Gastroesophageal sphincter (tissue), 4 donors: ENCODE measurements at places on chromosomes 7 and 10. TPM values are rescaled to one million over a fixed set of nuclear protein-coding genes. Genes with fewer than 3 reads are reported as not detected.

DNA sequence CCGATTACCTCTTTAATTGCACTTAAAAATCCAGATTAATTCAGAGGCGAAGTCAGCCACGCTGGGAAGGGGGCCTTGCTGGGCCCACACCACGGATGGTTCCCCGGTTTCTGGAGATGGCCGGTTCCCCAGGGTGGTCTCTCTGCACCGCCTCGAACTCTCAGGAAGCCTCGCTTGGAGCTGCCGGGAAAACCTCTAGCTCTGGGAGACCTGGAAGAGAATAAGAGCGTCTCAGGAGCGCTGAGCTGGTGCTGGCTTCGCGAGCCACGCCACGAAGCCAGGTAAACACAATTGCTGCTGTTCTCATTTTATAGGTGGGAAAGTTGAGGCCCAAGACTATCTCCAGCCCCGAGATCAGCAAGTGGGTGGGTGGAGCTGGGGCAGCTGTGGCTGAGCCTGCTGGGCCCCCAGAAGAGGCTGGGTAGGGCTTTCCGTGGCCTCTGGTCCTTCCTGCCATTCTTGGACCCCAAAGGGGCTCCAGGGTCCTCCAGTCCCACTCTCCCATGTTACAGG lies 110.4 kb downstream of the MICALL2 start:
- no peak for ATAC-seq

DNA sequence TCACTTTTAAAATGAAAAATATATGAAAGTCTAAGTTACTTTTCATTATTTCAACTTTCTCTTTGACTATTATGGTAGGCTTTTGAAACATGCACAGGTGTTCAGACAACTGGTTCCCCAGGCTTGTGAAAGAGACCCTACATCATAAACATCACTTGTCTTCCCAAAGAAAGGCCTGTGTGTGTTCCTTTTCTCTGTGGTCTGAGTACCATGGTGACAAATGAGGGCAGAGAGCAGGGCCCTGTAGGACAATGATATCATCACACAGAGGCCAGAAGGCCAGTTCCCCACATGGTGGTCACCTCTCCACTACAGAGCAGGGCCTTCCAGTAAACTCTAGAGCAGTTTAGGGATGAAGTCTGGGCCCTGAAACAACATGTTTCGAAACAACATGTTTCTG lies 288.8 kb downstream of the USP6NL start:
- ATAC-seq = no peak

DNA sequence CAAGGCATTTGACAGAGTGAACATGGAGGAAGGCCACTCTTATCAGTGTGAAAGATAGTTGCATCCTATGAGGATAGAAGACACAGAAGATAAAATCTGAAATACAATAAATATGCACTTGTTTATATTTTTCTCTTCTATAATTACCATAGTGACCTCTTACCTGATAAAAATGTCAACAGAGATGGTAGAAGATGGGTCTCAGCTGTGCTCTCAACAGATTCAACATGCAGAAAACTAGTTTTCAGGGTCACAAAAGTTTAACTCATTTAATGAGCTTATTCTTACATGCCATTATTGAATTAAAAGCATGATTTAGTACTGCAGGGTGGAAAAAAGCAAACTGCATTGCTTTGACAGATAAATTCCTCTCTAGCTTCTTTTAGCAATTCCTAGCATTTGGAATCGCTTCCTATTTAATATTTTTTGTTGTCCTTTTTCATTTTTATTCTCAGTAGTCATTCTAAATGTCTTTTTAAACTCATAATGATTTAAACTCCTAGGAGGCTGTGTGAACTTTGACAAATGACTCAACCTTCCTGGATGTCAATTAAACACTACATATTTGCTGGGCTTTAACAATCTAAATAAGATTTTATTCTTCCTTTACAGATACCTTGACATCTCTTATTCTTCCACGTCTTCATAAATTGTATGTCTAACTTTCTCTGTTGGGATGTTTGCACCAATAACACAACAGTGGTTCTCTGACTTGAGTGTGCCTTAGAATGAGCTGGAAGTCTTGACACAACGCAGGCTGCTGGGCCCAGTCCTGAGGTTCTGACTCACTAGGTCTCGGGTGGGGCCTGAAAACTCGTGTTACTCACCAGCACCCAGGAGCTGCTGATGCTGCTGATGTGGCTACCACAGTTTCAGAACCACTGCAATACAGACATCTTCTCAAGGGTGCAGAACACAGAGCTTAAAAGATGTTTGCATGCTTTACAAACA lies 565.5 kb upstream of the IGFBP3 start:
- peak; percentile 92 for ATAC-seq

- ATAC-seq = no peak
Measured at GRCh38 chr10:122151121-122151694, 119.9 kb upstream of the BTBD16 start.

- no peak for ATAC-seq
Measured at GRCh38 chr7:132255115-132255797, 321.0 kb downstream of the PLXNA4 start.

DNA sequence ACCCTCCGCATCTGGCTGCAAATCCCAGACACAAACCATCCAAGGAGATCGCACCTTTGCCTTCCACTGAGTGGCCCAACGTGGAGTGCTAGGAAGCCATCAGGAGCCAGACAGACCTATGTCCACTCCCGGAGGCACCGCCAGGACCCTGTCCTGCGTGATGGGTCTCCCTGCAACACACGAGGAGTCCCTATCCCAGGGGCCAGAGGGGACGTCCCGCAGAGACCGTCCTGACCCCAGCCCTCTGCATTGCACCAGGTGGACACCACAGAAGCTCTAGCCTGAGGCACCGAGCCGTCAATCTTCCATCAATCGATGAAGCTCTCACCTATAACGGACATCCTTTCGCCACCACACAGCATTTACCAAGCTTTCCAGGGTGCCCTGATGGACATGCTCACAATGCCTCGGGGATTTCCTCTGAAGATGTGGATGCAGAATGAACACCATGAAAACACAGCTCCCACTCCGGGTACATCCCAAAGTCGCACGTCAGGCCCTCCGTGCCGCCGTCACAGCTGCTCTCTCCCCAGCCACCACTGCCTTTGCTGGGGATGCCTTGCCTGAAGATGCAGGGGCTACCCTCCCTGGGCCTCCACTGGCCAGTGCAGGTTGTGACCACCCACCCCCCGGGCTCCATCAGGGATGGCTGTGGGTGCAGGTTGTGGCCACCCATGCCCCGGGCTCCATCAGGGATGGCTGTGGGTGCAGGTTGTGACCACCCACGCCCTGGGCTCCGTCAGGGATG lies 54.1 kb downstream of the PTPRN2 start:
- ATAC-seq = no peak

GRCh38 chr10:88196291-88196690 lies 332.9 kb downstream of the PTEN start:
- ATAC-seq = no peak

- ATAC-seq = no peak
Measured at GRCh38 chr7:8639668-8640067, 206.3 kb downstream of the NXPH1 start.

- no peak for ATAC-seq
Measured at GRCh38 chr10:50610368-50610767, 13.4 kb downstream of the SGMS1 start.

DNA sequence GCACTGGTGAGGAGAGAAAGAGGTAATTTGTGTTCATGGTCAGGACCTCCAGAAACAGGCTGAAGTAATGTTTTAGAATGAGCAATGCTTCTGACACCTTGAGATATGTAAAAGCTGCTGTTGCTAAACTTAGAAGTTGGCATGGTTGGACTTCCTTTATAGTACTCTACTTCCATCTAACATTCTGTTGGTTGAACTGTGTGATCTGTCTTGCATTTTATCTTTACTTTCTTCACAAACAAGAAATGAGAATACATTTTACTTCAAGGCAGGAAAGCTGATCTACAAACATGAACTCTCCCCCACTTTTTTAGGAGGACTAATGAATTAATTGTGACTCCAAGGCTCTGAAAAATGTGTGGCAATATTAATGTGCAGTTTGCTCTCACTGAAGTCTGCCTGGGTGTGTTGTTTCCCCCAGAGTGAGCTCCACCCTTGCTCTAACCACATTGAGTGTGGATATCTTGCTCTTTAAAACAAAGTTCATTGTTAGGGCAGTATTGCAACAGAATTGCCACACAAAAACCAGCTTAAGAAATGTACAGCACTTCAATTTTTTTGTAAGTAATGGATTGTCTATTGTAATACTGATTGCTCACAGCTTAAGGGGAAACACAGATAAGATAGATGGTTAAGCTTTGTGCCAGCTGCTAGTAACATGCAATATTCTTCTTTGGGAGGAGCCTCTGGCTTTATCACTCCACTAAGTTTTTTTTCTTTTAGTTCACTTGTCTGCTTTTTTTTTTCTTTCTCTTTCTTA lies 69.0 kb downstream of the ADD3 start:
- peak; percentile 94 for ATAC-seq

- ATAC-seq = peak; percentile 26
Measured at GRCh38 chr7:116236020-116236630, 25.8 kb downstream of the TES start.

DNA sequence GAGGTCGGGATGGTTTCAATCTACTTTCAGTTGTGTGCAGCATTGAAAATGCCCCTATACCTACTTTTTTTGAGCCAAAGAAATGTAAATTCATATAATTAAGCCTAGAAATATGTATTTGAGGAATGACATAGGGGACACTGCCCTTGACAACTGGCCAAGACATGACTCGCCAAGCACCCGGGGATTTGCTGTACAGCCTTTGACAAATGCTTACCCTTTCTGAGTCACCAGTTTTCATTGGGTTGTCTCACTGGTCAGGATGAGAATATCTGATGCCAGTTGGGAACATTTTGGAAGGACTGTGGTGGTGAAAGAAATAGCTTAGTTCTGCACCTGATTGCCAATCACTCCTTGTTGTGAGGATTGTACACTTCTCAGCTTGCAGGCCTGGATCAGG lies 166.8 kb upstream of the HABP2 start:
- ATAC-seq = no peak

- ATAC-seq = no peak
Measured at GRCh38 chr7:51847461-51848134, 531.0 kb upstream of the COBL start.

DNA sequence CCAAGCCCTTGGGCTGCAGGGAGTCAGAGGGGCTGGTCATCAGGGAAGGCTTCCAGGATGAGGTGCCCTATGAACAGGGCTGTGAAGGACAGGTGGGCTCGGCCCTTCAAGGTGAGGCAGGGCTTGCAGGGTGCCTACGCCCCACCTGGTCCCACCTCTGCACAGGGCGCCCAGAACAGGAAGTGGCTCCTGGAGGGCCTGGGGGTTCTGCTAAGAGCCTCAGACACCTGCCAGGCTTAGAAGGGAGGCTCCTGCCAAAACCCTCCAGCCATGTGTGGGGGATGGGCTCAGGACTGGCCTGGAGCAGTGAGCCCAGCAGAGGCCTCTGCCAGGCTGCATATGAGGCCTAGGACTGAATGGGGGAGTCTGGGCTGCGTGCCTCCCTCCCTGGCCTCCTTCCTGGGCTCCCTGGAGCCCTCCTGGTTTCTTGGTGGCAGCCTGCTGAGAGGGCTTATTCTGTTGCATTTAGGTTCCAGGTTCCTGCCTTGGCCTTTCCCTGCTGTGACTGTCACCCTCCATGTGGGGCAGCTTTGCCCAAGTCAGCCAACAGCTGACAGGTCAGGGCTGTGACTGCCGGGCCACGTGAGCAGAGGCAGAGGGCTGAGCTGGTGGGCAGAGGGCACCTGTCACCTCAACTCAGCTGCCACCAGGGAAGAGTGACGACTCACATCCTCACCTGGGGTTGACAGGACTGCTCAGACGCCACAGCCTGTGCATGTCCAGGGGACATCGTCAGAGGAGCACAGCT lies 45.2 kb upstream of the MSMB start:
- no peak for ATAC-seq

DNA sequence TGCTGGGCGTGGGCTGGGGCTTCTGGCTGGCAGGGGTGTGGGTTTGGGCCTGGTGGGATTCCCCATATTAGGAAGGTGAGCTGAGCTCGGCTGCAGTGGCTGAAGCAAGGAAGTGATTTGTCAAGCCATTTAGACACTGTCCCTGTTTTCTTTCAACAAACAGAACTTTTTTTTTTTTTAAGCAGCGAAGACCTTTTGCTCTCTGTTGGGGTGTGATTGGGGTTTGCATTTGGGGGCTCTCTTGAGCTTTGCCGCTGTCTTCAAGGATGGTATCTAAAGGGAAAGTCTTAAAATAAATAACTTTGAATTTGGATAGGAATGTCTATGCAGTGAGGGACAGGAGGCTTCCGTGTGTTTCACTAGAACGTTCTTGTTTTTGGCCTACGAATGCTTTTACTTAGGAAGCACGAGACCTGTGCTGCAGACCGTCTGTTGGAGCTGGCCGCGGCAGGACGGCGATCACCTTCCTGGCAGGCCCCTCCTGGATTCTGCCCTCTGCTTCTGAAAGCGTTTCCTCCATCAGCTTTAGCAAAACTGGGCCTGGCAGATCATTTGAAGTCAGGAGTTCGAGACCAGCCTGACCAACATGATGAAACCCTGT lies 43.9 kb downstream of the FOXK1 start:
- ATAC-seq = peak; percentile 40

GRCh38 chr10:81873231-81873931 lies 1.6 kb upstream of the NRG3 start:
- no peak for ATAC-seq

Gene NODAL
- total RNA-seq = not detected

Gene SHTN1
- 5.0 TPM for total RNA-seq

Gene PALD1
- total RNA-seq = 19.8 TPM

Gene FAM241B
- total RNA-seq = 0.81 TPM

Gene LFNG
- 9.8 TPM for total RNA-seq

Gene CRPPA
- total RNA-seq = 4.7 TPM

Gene COG5
- 50.4 TPM for total RNA-seq

Gene NUDT1
- 4.3 TPM for total RNA-seq

Gene ST8SIA6
- 1.9 TPM for total RNA-seq

Gene RET
- total RNA-seq = 1.4 TPM
